Globus pallidus (tissue), 1 donor: ENCODE measurements at places on chromosomes 5 and 9.

- no peak for DNase-seq
Observed at GRCh38 chr9:37309136-37309535, 113.4 kb upstream of the GRHPR start.

DNA sequence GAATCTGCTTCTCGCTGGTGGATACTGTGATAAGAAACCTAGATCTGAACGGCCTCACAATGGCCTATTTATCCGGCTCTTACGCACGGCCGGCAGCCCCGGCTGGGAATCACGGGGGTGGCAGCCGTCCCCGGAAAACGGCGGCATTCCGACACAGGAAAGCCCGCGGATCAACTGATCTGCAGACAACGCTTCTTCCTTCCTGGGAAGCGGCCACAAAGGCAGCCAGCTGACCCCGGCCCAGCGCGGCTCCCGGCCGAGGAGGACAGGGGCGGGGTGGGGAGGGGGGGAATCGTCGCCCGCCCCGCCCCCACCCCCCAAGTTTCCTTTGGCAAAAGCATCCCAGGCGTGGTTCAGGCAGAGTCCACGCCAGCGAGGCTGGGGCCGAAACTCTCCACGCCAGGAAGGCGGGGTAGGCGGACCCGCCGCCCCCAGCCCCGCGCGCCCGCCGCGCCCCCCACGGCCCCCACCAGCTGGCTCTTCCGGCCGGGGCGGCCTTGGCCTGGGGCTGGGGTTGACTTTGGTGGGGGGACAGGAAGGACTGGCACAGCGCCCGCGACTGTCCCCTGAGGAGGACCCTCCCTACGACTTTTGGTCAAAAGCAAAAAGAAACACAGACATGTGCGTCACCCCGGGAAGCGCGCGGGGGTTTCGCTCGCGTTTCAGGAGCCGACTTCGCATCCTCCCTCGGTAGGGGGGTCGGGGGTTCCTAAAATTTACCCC is 247.7 kb upstream of the ANKRD55 start:
- peak; percentile 75 for DNase-seq

- DNase-seq: no peak
Observed at GRCh38 chr9:104798209-104798995, 34.5 kb downstream of the NIPSNAP3B start.

- DNase-seq: no peak
Observed at GRCh38 chr5:154244476-154244875, 53.9 kb downstream of the GALNT10 start.

DNA sequence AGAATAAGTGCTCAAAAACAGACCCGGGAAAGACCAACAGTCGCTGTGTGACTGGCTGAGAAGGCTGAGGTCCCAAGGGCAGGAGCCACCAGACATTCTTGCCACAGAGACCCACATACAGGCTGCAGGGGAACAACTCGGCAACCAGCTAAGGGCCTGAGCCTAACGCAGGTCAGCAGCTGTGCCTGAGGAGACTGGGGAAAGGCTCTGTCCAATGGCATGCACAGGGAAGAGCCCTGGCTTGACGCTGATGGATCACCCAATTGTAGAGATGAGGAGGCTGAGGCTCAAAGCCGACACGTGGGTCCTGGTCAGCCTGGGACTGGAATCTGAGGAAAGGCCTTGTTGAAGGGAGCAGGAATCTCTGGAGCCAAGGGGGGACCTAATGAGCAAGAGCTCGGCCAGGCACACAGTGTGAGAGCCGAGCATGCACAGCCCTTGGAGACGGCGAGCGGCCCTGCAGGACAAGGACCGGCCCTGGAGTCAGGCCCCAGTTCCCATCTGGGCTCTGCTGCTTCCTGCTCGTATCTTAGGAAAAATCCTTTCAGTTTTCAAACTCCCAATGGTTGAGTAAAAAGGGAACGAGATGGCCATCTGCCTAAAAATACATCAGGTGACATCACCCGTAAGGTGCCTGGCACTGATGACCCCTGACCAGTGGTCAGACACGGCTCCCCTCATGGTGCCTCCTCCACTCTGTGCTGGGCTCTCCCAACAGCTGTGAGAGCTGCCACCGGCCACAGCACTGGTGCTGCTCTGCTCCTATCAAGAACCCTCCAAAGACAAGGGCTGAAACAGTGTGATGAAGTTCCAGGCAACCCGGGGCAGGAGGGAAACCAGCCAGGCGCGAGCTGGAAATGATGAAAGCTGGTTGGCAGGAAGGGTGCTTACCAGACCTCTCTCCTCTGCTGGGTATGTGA is 16.4 kb downstream of the LMAN2 start:
- DNase-seq: no peak

GRCh38 chr5:177593511-177593910 is 1.5 kb downstream of the TMED9 start:
- no peak for DNase-seq

GRCh38 chr5:32312197-32312594 is 543 bp downstream of the MTMR12 start:
- DNase-seq: peak; percentile 42

DNA sequence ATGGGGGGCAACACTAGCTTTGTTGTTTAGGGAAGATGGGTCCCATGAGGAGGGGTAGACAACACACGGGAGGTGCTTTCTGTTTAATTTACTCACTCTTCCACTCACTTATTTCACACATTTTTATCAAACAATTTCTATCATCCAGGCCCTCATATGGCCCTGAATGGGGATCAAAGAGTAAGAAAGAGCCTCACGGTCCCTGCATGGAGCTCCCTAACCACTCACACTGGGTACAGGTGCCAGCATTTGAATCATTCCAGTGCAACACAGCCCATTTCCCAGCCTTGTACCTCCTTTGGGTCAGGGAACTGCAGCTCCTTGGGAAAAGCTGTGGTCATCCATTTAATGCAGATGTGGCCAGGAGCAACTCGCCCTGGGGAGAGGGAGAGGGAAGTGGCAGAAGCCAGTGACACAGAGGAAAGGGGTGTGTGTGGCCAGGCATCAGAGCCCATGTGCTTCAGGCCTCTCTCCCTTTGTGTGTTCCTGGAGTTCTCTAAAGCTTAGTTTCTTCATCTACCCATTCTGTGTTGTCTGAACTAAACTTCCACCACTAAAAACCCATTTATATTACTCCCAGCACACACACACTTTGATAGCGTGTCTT is 185.4 kb downstream of the PJA2 start:
- no peak for DNase-seq

- no peak for DNase-seq
Observed at GRCh38 chr9:92980085-92980745, 32.9 kb downstream of the FGD3 start.

DNA sequence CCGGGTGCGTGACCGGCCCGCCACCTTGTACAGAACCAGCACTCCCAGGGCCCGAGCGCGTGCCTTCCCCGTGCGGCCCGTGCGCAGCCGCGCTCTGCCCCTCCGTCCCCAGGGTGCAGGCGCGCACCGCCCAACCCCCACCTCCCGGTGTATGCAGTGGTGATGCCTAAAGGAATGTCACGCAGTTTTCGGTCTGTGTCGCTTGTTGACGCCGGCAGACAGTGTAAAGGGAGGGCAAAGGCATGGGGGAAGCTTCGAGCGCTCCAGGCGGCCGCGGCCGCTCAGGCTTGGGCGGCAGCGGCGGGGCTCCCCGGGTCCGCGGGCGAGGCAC is 1.3 kb downstream of the LRRC26 start:
- DNase-seq: no peak

GRCh38 chr9:92655896-92656536 is 13.9 kb downstream of the IPPK start:
- no peak for DNase-seq

GRCh38 chr5:57221049-57221568 is 47.2 kb downstream of the GPBP1 start:
- DNase-seq: peak; percentile 68

DNA sequence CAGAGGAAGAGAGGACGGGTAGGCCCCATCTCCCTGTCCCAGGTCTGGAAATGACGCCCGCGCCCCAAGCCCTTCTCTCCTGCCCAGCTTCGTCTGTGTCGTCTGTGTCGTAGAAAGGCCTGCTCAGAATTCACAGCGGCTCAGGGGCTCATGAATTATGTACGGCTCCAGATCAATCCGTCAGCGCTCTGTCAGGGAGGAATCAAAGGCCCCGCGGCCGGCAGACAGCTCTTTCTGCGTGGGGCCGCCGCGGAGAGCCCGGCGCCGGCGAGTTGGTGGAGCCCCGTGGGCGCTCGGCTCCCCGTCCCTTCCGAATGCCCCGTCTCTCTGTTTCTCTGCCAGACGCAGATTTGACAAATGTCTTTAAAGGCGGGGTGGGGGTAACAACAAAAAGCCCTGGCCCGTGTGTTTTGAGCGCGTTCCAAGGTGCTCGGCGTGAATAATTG is 83.8 kb upstream of the RAPGEF1 start:
- DNase-seq: no peak

GRCh38 chr5:2201832-2202231 is 319.1 kb upstream of the IRX4 start:
- no peak for DNase-seq

DNA sequence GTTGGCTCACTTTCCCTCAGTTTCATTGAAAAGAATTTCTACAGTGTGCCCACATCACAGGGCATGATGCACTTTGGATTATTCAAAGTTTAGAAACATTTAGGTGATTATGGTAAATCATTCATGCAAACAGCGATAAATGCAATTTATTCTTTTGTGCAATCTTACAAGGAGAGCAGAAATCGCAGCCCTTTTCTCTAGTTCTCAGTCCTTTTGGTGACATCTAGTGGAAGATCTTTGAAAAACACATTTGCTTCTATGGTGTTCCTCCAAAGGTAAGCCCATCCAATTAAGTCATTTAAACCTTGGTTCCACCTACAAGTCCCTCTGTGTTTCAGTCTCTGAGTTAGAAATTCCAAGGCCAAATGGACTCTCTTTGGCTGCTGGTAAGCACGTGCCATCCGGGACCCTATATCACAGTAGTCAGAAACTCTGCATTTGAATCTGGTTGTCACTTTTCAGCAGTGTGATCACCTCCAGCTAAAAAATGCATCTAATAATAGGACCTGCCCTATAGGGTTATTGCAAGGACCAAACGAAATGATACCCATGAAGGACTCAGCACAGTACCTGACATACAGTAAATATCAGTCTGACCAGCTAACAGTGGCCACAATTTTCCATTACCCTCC is 66.4 kb downstream of the MACROH2A1 start:
- DNase-seq: peak; percentile 37

GRCh38 chr5:162289489-162289888 is 221.9 kb downstream of the GABRG2 start:
- DNase-seq: no peak

- no peak for DNase-seq
Observed at GRCh38 chr5:4411664-4412063, 728.5 kb upstream of the ADAMTS16 start.

GRCh38 chr9:113488490-113488889 is 25.0 kb downstream of the RGS3 start:
- no peak for DNase-seq

DNA sequence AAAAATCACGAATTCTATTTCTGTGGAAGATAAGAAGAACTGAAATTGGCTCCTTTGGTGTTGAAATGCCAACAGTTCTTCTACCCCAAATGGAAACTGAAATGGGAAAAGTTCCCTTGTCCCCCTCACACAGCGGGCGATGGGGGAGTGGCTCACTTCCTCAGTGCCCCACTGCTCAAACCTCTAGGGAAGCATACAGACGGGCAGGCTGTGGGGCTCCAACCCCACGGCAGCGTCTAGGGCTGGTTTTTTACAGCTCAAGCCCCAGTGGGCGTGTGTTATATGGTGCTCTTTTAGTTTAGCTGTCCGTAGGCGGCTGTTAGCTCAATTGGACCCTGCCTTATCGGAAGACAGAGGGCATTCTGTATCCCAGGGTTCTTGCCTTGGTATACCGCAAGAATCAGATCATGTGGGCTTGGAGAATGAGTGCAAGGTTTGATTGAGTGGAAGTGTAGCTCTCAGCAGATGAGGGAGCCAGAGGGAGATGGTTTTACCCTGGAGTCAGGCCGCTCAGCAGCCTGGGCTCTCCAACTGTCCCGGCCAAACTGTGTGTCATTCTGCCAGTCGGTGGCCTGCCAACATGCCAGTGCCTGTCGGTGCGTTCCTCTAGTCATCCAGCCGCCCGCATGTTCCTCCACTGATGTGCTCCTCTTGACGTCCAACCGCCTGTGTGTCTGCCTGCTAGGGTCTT is 166.3 kb upstream of the ZNF608 start:
- DNase-seq: peak; percentile 59

GRCh38 chr9:78130004-78130403 is 98.4 kb upstream of the GNAQ start:
- DNase-seq: peak; percentile 97

DNA sequence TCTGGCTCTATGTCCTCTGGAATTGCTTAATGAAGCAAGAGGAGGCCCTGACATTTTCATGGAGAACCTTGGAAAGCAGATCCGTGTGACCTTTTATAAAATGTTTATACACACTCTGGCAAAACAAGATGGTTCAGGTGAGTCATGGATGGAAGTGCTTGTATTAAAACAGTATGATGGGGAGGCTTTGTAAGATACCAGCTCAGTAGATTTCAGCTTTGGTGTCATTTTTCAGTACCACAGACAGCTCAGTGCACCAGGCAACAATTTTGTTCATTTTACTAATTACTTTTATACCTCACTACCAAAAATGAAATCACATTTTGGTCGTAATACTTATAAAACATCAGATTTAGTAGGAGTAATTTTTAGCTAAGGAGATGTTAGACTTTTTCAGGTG is 5.2 kb downstream of the KCNN2 start:
- no peak for DNase-seq

DNA sequence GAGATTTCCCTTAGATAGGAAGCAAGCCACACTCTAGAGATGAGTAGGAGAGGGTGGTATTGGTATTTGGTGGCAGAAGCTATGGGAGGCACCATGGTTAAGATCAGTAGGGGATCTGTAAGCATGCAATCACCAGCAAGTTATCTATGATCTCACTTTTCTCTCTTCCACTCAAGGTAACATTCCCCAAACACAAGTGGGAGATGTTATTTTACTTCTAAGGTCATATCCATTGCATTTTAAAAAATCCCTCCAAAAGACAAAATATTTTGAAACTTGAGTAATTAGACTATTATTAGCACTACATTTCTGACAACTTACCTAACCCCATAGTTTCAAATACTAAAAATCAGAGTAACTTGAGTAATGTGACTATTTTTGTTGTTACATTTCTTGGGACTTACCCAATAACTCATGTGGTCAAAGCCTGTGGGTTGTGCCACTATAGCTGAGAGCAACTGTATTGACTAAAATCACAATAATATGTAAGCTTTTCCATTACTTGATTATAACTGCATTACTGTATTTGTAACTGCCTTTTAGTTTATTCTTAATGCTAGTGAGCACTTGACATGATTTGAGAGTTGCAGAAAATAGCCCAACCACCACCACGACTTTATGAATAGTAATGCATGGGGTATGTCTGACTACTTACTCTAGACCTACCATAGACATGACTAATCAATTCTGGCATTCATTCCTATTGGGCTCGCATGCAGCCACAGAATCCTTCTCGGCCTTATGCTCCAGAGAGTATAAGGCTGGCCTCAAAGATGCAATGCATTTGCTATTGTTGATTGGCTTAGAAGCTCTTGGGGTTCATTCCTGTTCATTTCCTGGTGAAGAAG is 264.7 kb downstream of the TRIM32 start:
- DNase-seq: no peak

- no peak for DNase-seq
Observed at GRCh38 chr5:142770650-142771609, 753 bp downstream of the ARHGAP26 start.

GRCh38 chr5:149063017-149063687 is at the start of gene SH3TC2:
Gene SH3TC2 (minus strand): TSS chr5:149063062. CDS start chr5:149063022, 40 bp downstream.
- peak; percentile 98 for DNase-seq

GRCh38 chr9:133919253-133920115 is 72.6 kb downstream of the VAV2 start:
- no peak for DNase-seq
